ENCODE measurements at places on chromosomes 12 and 14. TPM values are rescaled to one million over a fixed set of nuclear protein-coding genes. Genes with fewer than 3 reads are reported as not detected.
A peak's percentile ranks its signal among the peaks of the same experiment; 100 is the strongest.

DNA sequence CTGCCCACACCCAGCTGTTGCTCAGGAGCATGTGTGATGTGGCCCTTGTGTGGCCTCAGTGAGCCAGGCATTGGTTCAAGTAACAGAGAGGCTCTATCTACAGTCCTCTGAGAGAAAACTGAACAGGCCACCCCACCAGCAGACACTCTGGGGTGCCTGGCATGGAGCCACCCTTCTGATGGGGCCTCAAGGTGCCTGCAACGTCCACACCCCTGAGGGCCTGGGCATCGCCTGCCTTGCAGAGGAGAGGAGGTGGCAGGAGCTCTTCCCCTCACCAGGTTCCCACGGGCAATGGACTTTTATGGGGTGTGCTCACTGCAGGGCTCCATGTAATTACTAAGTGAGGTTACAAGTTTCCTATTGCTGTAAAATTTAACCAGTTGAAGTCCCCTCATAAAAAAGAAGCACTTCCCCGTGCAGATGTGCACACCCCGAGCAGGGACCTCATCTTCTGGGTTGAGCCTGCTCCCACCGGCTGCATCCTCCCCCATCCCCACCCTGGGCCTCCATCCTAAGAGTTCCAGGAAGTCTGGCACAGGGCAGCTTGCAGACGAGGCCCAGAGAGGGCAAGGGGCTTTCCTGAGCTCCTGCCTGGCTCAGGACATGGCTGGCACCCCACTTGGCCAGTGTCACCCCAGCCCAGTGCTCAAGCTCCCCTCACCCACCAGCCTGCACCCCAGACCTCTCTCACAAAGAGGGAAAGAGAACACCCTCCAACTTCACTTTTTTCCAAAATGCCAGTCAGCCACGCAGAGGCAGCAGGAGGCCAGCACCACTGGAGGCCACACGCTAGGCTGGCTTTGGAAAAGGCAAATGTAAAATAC, 270.4 kb upstream of the RTL1 start:
- DNase-seq, result no peak
- H3K36me3 ChIP-seq, result peaks cover 9% of the 10 kb centered on the region
- H3K27ac ChIP-seq, result no peak overlapping the region
- peaks cover 7% of the 10 kb centered on the region for H3K27me3 ChIP-seq

DNA sequence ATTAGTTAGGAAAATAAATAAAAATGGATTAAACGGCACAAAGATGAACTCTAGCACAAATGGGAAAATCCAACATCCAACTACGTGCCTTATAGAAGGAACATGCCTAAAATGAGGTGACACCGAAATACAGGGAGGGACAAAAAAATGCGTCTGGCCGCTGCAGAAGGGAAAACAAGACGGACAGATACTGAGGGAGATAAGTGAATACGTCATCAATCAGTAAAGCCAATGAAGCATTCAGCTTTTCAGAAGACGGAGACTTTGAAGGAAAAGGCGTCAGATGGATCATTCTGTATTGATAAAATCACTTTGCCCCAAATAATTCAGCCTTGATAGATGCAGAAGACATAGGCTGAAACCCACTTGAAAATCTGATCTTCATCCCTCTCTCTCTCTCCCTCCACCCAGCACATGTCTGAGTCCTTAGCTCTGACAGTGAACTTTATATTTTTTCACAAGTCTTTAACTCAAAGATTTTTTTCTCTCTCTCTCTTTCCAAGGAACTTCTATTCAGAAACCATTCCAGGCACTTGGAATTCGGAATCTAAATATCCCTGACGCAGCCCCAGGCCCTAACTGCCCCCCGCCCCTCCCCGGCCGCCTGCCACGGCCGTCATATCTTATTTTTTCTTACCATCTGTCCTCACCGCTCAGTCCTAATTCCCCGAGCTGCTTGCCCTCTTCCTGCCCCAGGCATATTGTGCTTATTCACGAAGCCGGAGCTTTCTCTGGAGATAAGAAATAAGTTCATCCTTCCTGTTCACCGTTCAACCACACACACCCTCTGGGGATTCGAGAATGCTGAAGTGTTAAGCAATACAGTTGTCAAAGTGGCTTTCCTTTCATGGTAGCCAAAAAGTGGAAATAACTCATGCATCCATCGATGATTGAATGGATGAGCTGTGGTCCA, 35.5 kb upstream of the RFLNA start:
- no peak overlapping the region for H3K4me3 ChIP-seq
- H3K27ac ChIP-seq, result no peak overlapping the region
- peaks cover 8% of the 10 kb centered on the region for H3K27me3 ChIP-seq

DNA sequence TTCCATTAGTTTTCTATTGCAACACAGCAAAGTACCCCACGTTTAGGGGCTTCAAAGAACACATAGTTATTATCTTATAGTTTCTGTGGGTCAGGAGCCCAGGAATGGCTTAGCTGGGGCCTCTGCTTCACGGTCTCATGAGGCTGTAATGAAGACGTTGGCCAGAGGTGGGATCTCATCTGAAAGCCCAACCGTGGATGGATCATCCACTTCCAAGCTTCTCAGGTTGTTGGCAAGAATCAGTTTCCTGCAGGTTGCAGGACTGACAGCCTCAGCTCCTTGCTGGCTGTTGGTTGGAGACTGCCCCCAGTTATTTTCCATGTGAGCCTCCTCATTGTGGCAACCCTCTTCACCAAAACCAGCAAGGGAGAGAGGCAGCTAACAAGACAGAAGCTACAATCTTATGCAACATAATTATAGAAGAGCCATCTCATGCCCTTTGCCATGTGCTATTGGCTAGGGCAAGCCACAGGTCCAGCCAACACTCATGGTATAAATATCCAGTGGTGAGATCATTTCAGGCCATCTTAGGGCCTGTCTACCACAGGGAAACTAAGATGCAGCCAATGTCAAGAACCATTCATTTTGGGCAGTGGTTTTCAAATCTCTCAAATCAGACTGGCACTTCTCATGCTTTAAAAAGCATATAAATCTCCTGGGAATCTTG, 452.4 kb downstream of the MED13L start:
- no peak overlapping the region for H3K27ac ChIP-seq
- H3K27me3 ChIP-seq, result no peaks in the 10 kb centered on the region
- DNase-seq, result no peak
- H3K36me3 ChIP-seq, result no peaks in the 10 kb centered on the region
- H3K4me3 ChIP-seq, result no peak overlapping the region
- no peaks in the 10 kb centered on the region for H3K4me1 ChIP-seq

Gene KLRC2
- total RNA-seq, result not detected

Gene HCAR3
- total RNA-seq, result not detected

GRCh38 chr12:31866523-31866922, 92.7 kb upstream of the RESF1 start:
- H3K36me3 ChIP-seq, result peaks cover 7% of the 10 kb centered on the region
- DNase-seq, result no peak
- no peaks in the 10 kb centered on the region for H3K27me3 ChIP-seq
- H3K4me3 ChIP-seq, result no peak overlapping the region
- no peaks in the 10 kb centered on the region for H3K4me1 ChIP-seq

DNA sequence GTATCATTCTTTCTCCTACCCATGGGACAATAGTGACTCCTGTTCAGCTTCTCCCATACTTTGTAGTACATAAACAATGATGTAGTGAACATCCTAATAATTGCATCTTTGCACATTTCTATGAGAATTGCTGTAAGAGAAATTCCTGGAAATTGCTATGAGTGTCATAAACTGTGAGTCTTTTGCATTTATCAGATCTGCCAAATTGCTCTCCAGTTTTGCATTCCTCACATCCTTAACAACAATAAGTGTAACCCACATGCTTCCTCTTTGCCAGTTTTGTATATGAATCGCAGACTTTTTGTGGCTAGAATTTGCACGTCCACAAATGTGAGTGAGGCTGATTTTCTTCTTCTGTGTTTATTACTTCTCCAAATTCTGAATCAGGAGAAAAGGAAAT, 124.0 kb upstream of the TBX5 start:
- no peak for DNase-seq
- no peaks in the 10 kb centered on the region for H3K36me3 ChIP-seq
- H3K4me3 ChIP-seq, result no peak overlapping the region
- no peaks in the 10 kb centered on the region for H3K4me1 ChIP-seq
- no peak overlapping the region for H3K27ac ChIP-seq
- H3K27me3 ChIP-seq, result peaks cover 3% of the 10 kb centered on the region

DNA sequence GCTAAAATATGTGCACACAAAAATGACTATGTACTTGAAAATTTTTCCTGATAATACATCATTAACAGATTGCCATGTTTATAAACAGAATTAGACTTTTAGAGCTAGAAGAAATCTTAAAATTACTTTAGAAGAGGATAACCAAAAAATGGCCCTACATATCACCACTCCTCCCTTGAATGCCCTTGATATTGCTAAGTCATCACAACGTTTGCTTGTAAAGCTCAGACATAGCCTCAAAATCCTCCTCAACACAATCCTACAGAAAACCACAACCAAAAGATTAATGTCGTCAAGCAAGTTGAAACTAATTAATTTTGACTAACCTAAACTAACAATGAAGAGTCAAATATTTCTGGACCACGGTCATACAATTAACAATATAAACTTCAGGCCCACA, 19.4 kb upstream of the NAA30 start:
- no peak overlapping the region for H3K4me3 ChIP-seq
- H3K36me3 ChIP-seq, result no peaks in the 10 kb centered on the region
- DNase-seq, result no peak
- no peaks in the 10 kb centered on the region for H3K27me3 ChIP-seq
- no peak overlapping the region for H3K27ac ChIP-seq

Gene GPHB5
- total RNA-seq, result not detected

DNA sequence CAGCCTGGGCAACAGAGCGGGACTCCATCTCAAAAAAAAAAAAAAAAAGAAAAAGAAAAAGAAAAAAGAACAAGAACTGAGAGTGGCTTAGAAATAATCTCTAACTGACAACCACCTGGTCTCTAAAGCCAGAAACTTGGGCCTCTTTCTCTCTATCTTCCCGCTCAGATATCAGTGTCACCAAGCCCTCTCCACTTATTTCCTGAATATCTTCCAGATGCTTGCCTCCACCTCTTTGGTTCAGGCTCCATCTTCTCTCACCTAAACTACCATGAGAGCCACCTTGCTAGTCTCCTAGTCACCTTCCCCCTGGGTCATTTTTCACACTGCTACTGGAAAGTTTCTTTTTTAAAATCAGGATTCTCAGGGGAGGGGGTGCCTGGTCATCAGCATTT, 1.8 kb upstream of the TM9SF1 start:
- no peak for DNase-seq
- H3K36me3 ChIP-seq, result peaks cover 36% of the 10 kb centered on the region
- H3K4me3 ChIP-seq, result peak overlapping the region; percentile 83
- H3K27me3 ChIP-seq, result peaks cover 21% of the 10 kb centered on the region
- H3K27ac ChIP-seq, result peak overlapping the region; percentile 82
- peaks cover 24% of the 10 kb centered on the region for H3K4me1 ChIP-seq

Gene GPRC5A
- total RNA-seq, result 3.4 TPM

Gene LRCOL1
- not detected for total RNA-seq

Gene DERA
- total RNA-seq, result 50.3 TPM

Gene RIMBP2
- total RNA-seq, result 1.4 TPM

DNA sequence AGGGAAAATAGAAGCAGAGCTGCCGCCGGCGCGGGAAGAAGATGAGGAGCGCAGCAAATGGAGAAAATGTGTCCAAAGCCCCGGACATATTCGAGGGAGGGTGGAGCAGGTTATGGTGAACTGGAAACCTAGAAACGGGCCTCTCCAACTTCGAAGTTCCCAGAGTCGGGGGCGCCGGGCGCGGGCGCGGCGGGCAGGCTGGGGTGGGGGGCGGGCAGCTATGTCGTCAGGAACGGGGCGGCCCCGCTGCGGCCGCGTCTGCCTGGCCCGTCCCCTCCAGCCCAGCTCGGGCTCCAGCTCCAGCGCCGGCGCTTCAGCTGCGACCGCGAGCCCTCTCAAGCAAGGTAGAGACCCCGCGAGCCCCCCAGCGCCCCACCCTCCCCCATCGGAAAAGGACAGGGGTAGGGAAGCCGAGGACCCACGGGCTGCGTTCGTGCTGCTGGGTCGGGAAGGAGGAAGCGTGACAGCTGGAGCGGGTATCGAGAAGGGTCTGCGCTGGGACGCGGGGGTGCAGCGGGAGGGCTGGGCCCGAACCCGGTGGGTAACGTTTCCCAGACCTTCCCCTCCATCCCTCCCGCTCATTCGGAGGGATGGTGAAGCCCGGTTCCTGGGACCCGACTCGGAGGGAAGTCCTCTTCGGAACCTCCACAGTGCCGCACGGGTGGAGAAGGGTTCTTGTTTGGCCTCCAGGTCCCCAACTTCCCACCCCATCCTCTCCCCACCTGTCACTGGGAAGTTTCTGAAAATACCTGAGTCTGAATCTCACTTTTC, 1.0 kb downstream of the DGKA start:
- peak; percentile 34 for DNase-seq
- H3K27me3 ChIP-seq, result peaks cover 23% of the 10 kb centered on the region
- peaks cover 3% of the 10 kb centered on the region for H3K36me3 ChIP-seq
- H3K4me3 ChIP-seq, result peak overlapping the region; percentile 93

GRCh38 chr12:116161588-116161987, 115.9 kb downstream of the MED13L start:
- peaks cover 27% of the 10 kb centered on the region for H3K4me1 ChIP-seq
- H3K27me3 ChIP-seq, result no peaks in the 10 kb centered on the region
- H3K27ac ChIP-seq, result no peak overlapping the region
- no peak overlapping the region for H3K4me3 ChIP-seq

GRCh38 chr12:21971344-21971743, 30.1 kb upstream of the ABCC9 start:
- no peaks in the 10 kb centered on the region for H3K36me3 ChIP-seq
- DNase-seq, result no peak
- H3K4me1 ChIP-seq, result no peaks in the 10 kb centered on the region
- H3K4me3 ChIP-seq, result no peak overlapping the region

- peaks cover 15% of the 10 kb centered on the region for H3K4me1 ChIP-seq
- no peak overlapping the region for H3K27ac ChIP-seq
- no peak for DNase-seq
- no peaks in the 10 kb centered on the region for H3K36me3 ChIP-seq
These were observed 20.5 kb downstream of the KRT7 start for GRCh38 chr12:52253391-52254179.

GRCh38 chr14:50830932-50831725, at the start of gene NIN:
NIN (minus strand) TSS chr14:50831162; CDS start chr14:50822056, 9,106 bp downstream.
- peak; percentile 81 for DNase-seq
- H3K36me3 ChIP-seq, result peaks cover 6% of the 10 kb centered on the region
- peaks cover 11% of the 10 kb centered on the region for H3K27me3 ChIP-seq
- peaks cover 31% of the 10 kb centered on the region for H3K4me1 ChIP-seq
- peak within 1 kb of the TSS; percentile 93 for H3K4me3 ChIP-seq

DNA sequence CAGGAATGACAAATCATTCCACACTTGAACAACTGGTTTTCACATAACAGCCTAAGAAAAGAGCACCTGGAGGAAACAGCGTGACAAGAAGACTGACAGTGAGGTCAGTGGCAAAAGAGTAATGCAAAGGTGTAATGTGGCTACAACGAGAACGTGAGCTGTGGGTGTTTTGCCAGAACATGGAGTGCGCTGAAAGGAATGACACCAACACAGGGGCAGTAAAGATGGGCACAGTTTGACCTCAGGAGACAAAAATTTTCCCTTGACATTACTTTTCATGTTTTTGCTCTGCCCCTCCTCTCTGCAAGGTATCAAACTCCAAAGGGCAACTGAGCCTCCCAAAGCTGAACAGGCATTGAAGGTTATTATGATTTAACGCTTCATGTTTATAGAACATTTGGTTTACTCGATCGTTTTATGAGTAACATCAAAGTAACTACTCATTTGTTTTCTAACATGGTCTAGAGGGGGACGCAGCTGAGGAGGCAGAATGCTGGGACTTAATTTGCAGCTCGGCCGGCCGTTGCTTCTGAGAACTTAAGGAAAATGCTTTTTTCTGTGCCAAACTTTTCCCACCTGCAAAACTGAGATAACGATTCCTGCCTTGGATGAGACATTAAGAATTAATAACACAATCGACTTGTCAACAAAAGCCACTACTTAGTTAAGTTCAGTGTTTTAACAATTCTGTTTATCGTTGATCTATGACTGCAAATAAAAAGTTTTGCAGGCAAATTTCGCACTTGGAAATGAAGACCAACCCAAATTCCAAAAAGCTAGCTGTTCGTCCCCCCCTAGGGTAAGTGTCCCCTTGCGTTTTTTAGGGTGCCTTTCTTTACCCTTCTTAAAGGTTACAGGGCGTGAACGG, 954 bp downstream of the HAUS4 start:
- peak overlapping the region; percentile 93 for H3K4me3 ChIP-seq
- peaks cover 12% of the 10 kb centered on the region for H3K4me1 ChIP-seq
- DNase-seq, result no peak
- peak overlapping the region; percentile 75 for H3K27ac ChIP-seq
